NCI-H2029 treated with DMSO at 0.1 percent for 48 hours (cell line): ENCODE measurements at places on chromosomes 1 and 21.

DNA sequence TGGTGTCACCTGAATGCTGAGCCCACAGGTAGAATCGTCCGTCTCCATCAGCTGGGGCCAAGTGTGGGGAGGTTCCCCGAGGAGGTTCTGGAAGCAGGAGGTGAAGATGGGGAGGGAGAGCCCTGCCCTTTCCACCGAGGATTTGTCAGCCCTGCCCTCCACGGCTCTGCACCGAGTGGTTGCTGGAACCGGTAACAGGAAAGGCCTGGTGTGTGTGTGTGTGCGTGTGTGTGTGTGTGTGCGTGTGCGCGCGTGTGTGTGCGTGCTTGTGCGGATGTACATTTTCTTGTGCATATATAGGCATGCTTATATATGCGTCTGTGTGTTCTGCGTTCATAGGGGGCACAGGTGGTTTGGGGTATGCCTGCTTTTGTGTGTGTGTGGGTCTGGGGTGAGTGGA is 3.5 kb downstream of the NBL1 start:
- no peak for DNase-seq

GRCh38 chr1:215983680-215984079 is 416.6 kb downstream of the KCTD3 start:
- no peak for DNase-seq

- no peak for DNase-seq
Observed at GRCh38 chr1:154446789-154447188, 41.6 kb downstream of the IL6R start.

- no peak for DNase-seq
Observed at GRCh38 chr1:229621663-229622062, 4.3 kb downstream of the TAF5L start.

GRCh38 chr1:182384387-182384960 is 7.1 kb downstream of the GLUL start:
- peak; percentile 72 for DNase-seq

DNA sequence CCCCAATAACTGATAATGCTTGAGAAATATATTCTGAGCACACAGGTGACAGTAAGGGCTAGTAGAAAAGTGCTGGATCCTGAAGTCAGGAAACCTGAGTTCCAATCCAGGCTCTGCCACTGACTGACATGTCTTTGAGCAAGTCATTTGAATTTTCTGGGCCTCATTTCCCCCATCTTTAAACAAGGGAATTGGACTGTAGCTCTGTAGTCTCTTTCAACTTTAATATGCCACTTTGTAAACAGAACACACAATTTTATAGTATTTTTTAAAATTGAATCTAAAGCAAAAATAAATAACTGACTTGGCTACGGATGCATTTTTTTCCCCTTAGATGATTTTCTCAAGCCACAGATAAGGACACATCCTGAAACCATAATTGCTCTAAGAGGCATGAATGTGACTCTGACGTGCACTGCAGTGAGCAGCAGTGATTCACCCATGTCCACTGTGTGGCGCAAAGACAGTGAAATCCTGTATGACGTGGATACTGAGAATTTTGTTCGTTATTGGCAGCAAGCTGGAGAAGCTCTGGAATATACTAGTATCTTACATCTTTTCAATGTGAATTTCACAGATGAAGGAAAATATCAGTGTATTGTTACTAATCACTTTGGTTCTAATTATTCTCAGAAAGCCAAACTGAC is 37.0 kb downstream of the LRIG2 start:
- DNase-seq, result no peak

- DNase-seq, result no peak
Observed at GRCh38 chr1:233998891-233999290, 94.4 kb downstream of the SLC35F3 start.

DNA sequence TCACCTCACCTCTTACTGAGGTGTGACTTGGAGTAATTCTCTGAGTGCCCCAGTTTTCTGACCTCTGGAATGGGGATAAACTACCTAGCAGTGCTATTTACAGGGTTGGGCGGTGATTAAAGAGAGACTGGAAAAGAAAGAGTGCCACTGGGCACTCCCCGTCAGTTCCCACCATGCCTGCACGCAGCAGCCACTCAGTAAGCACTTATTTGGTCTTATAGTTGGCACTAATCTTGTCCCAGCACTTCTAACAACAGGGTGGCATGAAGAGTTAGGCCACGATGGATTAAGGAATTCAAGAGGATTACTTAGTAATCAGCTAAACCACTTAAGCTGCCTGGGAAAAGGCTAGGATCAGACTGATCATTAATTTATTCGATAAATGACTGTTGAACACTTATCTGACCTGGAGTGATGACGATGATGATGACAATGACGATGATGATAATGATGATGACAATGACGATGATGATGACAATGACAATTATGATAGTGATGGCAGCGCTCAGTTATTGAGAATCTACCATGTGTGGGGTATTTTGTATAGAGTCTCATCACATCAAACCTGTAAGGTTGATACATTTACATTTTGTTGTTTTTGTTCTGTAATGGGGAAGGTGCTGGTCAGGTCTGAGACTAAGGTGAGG is 5.4 kb downstream of the CITED4 start:
- DNase-seq, result no peak

GRCh38 chr1:213641312-213641711 is 346.5 kb upstream of the PROX1 start:
- DNase-seq, result no peak

DNA sequence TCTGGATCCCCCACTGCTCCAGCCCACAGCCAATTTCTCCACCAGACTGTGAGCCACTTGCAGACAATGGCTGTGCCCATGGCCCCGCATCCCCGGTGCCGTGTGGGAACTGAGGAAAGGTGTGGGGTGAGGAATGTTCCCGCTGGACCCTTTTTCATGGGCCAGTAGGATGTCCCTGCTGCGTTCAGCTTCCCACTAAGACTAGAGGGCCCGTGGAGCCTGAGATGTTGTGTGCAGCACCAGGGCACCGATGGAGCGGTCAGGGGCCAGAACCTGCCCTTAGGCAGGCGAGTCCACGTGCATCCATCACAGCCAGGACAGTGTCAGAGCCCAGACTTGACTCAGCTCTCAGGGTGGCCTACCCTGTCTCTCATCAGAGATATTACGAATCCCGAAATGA is 105.7 kb upstream of the COL6A1 start:
- DNase-seq, result no peak
